Stimulated activated CD8-positive, alpha-beta memory T cell treated with anti-CD3 and anti-CD28 coated beads, Interleukin-7, amount 100 ng/mL, for 1 hour (primary cell): ENCODE measurements at places on chromosomes 6 and 20.

DNA sequence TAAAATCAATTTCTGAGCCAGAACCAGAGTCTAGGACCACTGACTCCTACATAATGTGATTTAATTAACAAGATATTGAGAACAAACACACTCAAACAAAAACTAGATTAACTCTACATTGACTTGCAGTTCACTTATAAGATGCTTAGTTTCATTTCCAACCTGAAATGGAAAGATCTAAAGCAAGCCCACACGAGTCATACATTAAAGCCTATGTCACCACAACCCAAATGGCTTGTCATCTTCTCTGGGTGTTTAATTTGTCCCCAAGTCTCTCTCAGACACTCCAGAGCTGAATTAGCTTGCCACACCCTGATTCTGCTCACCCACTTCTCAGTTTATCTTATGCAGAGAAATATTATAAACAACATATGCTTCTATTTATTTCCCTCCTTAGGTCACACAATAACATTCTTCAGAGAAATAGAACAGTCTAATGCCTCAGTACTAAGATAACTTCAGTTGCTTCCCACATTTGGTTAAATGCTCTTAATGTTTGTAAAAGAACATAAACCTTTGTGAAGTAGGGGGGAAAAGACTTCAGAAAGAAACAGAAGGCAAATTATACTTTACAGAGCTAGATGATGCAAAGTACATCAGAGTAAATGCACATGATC is 8.8 kb upstream of the FBXO30 start:
- DNase-seq: no peak

DNA sequence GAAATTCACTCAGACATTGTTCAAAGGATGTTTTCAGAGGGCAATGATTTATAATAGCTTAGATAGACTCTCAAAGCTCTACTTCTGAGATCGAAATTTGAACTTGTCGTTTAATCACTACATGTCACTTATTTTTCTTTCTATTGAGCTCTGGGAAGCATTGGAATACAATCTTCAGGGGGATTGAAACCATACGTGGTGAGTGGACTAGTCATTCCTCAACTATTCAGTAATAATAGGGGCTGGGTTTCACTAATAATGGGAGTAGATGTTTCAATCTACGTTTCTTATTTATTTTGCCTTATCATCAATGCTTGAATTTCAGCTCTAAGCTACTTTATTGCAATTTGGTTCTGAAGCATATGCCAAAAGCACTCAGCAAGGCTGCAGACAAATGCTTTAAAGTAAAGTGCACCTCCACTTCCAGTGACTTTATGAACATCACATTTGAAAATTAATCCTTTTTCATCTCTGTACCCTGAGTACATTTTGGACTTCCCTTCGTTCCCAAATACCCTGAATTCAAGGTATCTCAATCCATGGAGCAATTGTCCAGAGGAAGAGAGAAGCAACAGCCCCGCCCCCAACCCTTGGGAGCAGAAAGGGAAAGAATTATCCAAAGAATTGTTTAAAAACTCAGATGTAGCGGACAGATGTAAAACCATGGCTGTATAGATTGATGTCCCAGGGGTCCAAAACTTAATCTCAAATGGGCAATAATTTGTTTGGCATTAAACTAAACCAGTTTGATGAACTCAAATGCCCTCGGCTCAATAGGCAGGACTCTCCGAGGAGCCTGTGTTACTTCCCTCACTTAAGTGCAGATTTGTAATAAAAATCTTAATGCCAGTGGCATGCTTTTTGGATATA is 68.1 kb downstream of the HFE start:
- DNase-seq: no peak

DNA sequence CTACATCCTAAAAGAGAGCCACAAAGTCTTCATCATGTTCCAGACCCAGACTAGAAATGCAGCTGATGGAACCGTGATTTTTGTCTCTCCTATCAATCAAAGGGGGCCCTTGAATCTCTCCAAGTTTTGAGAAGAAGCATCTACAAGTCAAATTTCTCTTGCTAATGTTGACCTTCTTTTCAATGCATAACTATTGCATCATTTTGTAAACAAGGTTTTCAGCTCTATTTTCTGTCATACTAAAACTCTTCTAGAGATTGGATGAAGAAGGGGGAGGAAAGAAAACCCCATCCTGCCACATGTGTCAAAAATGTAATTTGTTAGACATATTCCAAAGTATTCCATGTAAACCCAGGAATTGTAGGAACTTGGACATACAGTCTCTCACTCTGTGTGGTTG is 169.2 kb downstream of the LMBRD1 start:
- no peak for DNase-seq

GRCh38 chr20:60236613-60237012 is 278.4 kb downstream of the CDH26 start:
- DNase-seq: no peak

DNA sequence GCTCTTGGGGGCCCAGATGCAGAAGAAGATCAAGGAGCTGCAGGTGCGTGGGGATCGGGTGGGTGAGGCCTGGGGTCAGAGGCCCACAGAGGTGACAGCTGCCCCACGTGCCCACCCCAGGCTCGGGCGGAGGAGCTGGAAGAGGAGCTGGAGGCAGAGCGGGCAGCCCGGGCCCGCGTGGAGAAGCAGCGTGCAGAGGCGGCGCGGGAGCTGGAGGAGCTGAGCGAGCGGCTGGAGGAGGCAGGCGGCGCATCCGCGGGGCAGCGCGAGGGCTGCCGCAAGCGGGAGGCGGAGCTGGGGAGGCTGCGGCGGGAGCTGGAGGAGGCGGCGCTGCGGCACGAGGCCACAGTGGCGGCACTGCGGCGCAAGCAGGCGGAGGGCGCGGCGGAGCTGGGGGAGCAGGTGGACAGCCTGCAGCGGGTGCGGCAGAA is 41.5 kb downstream of the MYH7B start:
- DNase-seq: no peak

GRCh38 chr6:89522778-89523177 is 89.8 kb downstream of the ANKRD6 start:
- no peak for DNase-seq

- no peak for DNase-seq
Measured at GRCh38 chr6:6332811-6333244, 12.4 kb upstream of the F13A1 start.

GRCh38 chr6:43915986-43916923 is 146.2 kb downstream of the VEGFA start:
- no peak for DNase-seq

DNA sequence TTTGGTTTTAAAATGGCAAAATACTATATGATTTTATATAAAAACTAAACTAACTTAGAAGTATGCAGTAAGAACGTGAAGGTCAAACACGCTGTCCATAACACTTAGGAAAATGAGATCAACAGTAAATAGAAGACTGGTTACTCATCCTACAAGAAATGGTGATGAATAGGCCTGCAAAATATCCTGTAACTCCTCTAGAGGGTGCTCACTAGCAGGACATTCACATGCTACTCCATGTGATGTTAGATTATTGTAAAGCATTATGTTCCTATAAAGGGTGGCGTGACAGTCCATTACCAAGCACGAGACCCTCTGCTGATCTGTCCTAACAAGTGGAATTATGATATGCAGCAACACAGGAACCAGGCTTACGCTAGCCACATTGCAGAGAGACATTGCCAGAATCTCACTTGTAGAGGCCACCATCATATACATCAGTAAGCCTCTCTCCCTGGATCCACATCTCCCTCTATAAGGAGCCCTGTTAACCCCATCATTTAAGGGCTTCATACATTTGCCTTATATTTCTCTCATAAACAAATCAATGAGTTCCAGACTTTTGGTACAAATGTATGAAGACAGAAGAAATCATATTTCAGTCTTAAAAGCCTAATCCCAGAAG is 18.0 kb upstream of the DEFB129 start:
- no peak for DNase-seq

GRCh38 chr20:41798930-41799502 is 180.8 kb upstream of the CHD6 start:
- DNase-seq: no peak
